ENCODE measurements at places on chromosomes 7 and 10.

GRCh38 chr10:86556933-86557649 is 35.5 kb upstream of the WAPL start:
- DNase-seq = no peak

GRCh38 chr7:96833676-96834453 is 124.2 kb upstream of the SEM1 start:
- DNase-seq = no peak

DNA sequence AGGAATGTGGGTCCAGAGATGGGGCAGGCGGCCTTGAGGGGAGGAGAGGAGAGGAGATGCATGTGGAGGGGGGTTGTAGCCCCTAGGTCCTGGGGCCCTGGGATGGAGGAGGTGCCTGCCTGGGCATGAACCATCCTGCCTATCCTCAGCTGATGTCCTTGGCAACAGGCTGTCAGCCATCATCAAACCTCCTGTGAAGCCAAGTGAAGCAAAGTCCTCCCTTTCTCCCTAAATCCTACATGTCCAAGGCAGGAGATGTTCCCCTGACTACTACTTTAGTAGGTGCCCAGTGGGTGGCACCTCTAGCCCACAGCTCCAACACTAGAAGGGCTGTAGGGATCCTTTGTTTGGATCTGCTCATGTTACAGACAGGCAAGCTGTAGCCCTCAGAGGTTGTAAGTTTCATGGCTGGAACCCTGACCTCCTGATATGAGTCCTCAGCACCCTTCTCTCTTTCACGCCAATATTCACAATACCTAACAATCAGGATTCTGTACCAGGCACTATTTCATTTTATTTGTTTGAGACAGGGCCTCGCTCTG is 66.6 kb upstream of the SYPL1 start:
- DNase-seq = peak; percentile 81

DNA sequence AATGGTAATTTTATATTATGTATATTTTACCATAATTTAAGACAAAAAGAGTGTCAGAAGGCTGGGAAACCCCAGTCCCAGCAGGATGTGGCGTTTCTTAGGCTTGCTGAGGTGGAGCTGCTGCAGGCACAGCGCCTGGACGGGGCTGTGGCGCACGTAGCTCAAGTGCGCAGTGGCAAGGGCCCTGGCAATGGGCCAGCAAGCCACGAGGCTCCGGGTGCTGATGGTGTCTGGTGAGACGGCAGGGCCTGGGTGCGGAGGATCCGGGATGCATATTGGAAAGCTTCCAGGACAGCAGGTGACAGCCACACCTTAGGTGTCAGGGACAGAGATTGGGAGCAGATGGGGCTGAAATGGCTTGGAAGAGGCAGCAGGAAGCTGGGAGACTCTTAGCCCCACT is 37.2 kb downstream of the CLEC2L start:
- DNase-seq = no peak

DNA sequence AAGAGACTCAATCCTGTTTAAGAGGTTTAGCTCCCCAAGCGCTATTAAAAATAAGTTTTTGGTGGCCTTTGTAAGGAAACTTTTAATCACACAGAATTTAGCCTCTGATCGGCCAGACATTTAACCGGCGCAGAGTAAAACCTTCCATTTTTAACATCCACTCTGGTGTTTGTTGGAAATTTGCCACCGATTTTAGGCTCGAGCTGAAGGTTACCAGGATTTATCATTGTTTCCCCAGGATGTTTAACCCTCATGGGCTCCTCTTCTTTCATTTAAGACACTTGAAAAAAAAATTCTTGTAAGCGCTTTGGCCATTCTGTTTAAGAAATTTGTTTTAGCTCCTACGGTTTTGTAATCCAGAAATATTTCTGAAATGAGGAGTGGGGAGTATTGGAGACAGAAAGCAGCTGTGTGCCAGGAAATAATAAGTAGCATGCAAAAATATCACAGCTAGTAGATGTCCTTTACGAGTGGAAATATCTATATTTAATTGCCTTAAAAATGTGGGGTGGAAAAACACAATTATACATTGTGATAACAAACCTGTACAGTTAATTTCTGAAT is 3.4 kb downstream of the NEUROD6 start:
- DNase-seq = no peak

DNA sequence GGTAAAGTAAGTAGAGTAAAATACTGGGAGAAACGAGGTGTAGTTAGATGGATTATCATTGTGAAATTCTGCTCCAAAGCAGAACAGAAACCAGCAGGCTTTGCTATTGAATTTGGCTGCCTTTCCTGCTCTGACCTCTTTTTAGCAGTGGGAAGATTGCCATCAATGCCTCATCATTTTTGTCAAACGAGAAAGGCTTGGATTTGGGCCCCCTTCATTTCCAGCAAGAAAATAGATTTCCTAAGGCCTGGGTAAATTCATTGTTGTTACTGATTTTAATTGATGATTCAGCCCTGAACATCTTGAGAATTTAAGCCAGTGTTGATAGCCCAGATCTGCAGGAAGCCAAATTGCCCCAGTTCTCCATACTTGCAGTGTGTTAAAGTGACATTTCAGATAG is 35.2 kb upstream of the ASAH2 start:
- peak; percentile 37 for DNase-seq

DNA sequence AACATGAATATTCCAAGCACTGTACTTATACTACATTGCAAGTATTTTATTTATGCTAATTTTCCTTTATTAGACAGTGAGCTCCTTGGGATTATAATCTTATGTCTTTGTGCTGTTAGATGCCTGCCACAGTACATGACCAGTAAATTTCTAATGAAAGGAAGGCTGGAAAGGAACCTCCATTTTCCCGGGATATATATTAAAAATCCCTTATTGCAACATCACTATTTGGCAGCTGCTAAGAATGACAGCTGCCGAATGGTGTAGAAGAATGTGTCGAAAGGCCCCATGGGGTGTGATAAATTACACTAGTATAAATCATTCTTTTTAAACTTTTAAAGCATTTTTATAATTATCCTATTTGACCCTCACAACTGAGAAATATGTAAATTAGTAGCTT is 59.1 kb downstream of the TFAM start:
- DNase-seq = no peak

GRCh38 chr7:14760730-14761478 is 141.6 kb downstream of the DGKB start:
- peak; percentile 18 for DNase-seq

DNA sequence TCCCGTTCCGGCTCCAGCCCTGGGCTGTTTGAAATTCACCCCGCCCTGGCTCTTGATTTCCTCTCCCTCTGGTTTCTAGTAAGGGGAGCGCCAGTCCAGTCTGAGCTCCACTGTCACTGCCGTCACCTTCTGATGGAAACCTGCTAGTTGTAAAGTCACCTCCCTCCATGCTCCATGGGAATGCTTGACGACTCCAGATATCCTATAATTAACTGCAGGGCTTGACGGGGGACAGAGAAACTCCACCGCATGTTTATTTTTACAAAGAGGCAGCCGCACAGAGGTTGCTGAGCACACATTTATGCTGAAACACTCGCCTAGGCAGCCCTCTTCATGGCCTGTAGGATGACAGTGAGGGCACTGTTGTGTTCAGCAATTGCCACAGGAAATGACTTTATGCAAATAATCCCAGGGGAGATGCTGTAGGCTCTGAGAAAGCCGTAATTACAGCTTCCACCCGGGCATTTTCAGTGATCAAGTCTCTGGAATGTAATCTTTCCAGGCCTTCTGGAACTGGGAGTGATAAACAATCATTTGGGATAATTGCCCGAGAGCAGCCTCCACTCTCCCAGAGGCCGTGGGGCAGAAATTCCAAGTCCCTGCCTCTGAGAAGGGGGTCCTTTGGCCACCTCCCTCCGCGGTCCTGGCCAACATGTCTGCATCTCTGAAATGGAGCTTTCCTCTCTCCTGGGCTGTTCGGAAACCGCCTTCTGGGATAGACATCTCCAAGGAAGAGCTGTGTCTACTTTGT is 300.5 kb downstream of the KLF6 start:
- DNase-seq = peak; percentile 60

GRCh38 chr7:106335814-106336213 is 51.0 kb upstream of the NAMPT start:
- no peak for DNase-seq

GRCh38 chr10:116696919-116697318 is 45.4 kb downstream of the HSPA12A start:
- DNase-seq = no peak

DNA sequence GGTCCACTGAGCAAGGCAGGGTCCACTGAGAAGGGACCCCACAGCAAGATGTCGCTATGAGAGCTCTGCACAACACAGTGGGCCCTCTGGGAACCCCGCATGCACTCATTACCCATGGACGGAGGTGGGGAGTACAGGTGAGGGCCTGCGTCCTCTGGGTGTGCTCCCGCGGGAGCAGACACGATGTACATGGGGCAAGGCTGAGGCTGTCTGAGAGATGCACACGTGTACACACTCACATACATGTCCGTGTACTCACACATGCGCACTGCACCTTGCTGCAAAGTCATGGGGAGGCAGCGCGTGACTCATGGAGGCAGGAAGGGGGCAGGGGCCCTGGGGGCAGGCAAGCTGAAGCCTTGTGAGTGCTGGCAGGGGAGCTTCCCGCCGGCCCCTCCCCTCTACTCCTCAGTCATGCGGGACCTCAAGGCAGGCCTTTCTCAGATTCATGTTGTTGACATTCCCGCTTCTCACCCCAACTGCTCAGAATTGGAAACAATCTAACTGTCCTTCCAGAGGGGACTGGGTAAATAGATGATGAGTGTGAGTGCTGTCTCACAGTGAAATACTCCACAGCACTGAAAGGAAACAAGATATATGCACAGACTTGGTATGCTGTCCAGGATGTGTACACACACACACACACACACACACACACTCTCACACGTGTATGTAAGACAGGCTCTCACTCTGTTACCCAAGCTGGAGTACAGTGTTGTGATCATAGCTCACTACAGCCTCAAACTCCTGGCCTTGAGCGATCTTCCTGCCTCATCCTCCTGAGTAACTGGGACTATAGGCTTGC is 40.0 kb downstream of the GOLGA7B start:
- DNase-seq = peak; percentile 59

- DNase-seq = peak; percentile 30
These were observed 977 bp downstream of the TMEM248 start for GRCh38 chr7:66921918-66922486.

DNA sequence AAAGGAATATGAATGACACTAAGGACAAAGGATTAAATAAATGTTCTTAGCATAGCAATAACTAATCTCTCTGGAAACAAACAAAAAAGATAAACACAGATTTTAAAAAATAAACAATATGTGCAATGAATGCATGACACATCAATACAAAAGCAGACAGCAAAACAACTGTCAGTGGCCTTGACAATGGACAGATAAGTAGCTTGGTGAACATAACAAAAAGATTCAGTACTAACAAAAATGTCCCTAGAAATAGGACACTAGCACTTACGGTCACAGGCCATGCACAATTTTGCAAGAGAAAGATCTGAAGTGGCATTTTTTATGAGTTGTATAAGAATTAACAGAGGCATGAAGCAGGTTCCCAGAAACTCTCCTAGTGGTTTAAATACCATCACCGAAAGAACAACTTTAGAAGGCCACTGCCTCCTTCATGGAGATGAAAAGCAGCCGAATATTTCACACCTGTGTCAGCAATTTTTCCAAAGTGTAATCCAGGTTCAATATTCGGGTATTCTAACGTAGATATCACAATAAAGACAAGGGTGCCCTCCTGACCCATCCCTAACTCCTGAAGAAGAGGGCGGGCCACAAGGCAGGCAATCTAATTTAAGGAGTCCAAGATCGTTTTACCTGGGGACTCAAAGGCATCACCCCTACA is 231.3 kb upstream of the MKLN1 start:
- DNase-seq = no peak

DNA sequence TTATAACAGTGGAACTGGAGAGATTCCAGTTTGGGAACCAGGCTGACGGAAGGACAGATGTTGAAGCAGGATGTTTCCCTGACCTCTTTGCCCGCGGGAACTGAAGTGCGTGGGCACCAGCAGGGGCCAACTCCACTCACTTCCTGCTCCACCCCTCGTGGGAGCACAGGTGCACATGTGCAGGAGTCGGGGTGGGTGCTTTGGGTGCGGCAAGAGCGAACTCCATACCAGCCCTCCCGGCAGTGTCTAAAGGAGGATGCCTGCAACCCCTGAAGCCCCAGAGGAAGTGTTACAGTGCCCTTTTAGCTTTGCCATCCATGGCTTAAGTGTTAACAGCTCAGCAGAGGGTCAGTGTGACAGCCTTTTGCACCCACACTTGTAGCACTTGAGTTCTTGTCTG is 27.4 kb upstream of the UBE3C start:
- DNase-seq = no peak

- peak; percentile 53 for DNase-seq
These were observed 1.4 kb upstream of the OSBPL3 start for GRCh38 chr7:24981171-24981951.

GRCh38 chr10:35182631-35183510 is 56.2 kb downstream of the CREM start:
- DNase-seq = no peak

GRCh38 chr7:12879139-12879538 is 191.7 kb downstream of the ARL4A start:
- DNase-seq = no peak

GRCh38 chr10:90148116-90148855 is 446.9 kb downstream of the KIF20B start:
- peak; percentile 80 for DNase-seq

DNA sequence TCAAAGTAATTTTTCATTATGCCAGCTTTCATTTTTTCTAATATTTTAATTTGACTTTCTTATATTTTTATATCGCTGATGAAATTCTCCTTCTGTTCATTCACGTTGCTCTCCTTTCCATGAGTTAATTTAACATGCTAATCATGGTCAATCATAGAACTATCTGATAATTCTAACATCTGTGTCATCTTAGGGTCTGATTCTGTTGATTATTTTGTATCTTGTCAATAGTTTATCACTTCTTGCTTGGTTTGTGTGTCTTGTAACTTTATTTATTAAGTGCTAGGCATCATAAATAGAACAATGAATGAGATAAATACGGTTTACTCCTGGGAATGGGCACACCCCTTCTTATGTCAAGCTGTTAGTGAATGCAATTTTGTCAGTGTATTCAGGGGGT is 11.0 kb downstream of the TCERG1L start:
- no peak for DNase-seq

DNA sequence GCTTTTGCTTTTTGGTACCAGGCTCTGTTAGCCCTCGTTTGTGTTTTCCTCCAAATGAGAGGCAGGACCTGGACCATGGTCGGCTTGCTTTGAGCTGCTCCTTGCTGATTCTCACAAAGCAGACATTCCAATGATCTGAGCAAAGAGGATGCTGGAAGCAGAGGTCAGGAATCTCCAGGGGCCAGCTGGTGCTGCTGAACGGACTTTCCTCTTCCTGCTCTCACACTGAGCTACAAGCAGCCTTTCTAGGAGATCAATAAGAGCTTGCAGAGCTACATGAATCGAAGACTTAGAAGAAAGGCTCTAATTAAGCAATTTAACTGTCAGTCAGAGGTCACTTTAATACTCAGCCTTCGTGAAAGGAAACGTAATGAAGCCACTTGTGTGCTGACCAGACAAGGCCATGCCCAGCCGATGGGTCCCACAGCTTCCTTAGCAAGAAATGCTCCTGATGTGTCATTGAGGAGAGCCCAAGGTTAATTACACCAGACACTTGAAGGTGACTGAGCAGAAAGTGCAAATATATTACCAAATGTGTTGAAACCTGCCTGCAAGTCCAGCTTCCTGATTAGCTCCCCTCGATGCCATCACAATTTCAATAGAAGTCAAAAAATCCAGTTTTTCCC is 151.3 kb upstream of the RSU1 start:
- peak; percentile 96 for DNase-seq
